Activated CD4-positive, alpha-beta T cell treated with anti-CD3 and anti-CD28 coated beads, Interleukin-2, amount 50 U/mL, for 4 hours (primary cell): ENCODE measurements at places on chromosomes 7 and 10.

- no peak for DNase-seq
Measured at GRCh38 chr7:137694405-137694804, 152.4 kb downstream of the DGKI start.

- DNase-seq = no peak
Measured at GRCh38 chr7:130240240-130240639, 26.4 kb upstream of the CPA2 start.

GRCh38 chr7:70237831-70238575 is 639.7 kb downstream of the AUTS2 start:
- DNase-seq = no peak

DNA sequence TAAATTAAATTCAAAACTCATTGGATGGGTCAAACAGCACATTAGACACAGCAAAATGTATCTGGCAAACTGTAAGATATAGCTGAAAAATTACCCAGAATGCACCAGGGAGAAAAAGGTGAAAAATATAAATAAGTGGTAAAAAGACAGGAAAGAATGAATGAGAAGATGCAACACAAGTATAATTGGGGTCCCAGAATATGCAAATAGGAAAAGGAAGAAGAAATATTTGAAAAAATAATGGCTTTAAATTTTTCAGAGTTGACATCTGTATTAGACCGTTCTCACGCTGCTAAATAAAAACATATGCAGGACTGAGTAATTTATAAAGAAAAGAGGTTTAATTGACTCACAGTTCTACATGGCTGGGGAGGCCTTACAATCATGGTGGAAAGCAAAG is 167.7 kb upstream of the PLXNA4 start:
- no peak for DNase-seq

DNA sequence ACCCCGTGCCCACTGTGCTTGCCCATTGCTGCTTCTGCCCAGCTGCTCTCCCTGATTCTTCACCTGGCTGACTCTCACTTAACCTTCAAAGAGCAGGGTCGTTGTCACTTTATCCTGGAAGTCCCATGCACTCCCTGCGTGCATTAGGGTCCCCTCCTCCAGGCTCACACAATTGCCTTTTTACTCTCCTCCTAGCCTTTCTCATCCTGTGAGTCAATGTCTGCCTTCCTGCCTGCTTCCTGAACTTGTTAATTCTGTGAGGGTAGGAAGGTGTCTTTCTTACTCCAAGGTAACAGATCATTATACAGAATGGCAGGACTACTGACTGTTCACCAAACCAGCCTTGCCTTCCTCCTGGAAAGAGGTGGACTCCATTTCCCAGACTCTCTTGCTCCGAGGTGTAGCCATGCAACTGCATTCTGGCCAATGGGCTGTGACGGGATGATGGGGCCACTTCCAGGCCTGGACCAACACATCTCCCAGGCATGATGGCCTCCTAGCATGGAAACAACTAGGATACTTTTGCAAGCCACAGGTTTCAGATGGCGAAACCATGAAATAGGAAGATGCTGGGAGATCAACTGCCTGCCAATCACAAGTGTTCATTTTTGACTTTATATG is 54.7 kb downstream of the ARHGAP22 start:
- no peak for DNase-seq

DNA sequence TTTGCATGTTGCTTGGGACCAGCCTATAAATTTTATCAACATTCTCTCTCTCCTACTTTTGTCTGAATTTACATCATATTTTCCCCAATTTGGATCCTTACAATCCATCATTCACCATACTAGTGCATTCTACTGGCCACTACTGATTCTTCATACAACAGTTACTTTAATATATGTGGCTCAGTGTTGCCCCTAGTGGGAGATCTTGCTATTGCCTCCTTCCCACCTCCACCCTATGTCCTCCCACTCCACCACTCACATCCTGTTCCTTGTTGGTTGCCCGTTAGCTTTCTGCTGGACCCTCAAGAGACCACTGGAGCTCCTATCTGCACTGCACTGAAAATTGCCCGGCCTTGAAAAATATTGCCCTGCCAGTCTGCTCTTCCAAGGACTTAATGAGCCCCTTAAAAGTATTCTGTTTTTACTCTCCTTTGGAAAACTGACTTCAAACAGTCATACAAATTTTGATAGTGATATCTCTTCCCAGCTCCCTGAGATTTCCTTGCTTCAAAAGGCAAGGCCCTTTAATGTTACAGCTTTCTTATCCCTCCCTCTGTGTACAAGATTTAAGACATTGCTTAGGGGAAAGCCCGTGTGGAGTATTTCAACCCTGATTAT is 243.2 kb upstream of the TMEM229A start:
- DNase-seq = no peak

GRCh38 chr10:4373098-4373497 is 452.9 kb upstream of the AKR1E2 start:
- no peak for DNase-seq

DNA sequence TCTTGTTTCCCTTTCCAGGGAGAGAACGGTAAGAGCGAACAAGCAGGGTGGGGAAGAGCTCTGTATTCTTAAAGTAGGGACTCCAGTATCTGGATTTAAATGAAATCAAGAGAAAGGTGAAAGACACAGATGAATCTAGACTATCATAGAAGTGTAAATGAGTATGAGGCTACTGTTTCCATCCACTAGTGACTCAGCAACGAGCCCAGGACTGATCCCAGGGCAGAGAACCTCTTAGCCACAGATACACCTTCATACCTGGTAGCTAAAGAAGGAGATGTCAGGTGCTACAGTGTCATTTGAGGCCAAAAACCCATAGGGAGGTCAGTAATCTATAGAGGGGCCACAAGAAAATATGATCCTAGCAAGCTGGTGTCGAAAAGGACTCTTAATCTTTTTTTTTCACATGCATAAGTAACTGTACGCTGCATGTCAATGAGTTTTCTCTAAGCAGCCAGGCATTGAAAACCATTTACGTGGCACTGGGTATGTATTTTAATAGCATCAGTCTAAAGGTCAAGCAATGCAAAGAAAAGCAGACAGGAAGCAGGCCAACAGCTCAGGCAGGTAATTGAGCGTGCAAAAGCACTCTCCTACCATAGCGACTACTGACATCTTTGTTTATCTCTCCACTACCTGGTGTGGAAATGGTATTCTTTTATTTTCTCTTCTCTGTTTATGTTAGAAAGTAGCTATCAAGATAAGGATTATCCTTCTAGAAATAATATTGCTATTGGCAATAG is 91.5 kb upstream of the EGR2 start:
- DNase-seq = no peak

- no peak for DNase-seq
Measured at GRCh38 chr10:44516891-44517290, 132.0 kb upstream of the CXCL12 start.

GRCh38 chr10:131650771-131651673 is 249.8 kb upstream of the PPP2R2D start:
- no peak for DNase-seq

DNA sequence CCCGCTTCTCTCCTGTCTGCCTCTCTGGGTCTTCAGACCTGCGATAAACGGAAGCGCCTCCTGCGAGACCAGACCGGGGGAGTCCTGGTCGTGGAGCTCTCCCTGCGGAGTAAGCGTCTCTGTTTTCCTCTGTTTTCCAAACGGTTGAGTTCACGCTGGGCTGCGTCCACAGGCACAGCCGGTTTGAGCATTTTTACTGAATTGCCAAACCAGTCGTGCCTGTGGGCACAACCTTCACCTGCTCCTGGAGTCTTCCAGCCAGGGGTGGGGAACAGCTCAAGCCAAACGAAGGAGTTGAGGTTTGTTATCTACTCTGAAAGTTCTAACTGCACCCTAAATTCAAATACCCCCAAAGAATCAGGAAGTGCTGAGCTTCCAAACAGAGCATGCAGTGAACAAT is 16.3 kb downstream of the TECTB start:
- DNase-seq = no peak

DNA sequence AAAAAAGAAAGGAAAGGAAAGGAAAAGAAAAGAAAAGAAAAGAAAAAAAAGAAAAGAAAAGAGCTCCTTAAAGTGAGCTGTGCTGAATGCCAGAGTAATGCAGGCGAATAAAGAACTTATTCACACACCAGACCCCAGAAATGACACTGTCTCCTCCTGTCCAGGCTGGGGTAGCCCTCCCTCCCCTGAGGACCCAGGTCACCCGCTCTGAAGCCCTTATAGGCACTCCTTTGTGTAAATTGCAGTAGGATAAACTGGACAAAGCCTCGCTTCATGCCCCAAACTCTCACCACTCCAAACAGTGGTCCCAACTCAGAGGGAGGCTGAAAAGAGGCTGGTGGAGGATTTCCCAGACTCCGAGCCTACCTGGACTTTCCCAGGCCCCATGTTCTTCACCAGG is 46.3 kb downstream of the PKD1L1 start:
- DNase-seq = no peak

GRCh38 chr10:22342421-22342820 is 2.9 kb upstream of the SPAG6 start:
- no peak for DNase-seq

DNA sequence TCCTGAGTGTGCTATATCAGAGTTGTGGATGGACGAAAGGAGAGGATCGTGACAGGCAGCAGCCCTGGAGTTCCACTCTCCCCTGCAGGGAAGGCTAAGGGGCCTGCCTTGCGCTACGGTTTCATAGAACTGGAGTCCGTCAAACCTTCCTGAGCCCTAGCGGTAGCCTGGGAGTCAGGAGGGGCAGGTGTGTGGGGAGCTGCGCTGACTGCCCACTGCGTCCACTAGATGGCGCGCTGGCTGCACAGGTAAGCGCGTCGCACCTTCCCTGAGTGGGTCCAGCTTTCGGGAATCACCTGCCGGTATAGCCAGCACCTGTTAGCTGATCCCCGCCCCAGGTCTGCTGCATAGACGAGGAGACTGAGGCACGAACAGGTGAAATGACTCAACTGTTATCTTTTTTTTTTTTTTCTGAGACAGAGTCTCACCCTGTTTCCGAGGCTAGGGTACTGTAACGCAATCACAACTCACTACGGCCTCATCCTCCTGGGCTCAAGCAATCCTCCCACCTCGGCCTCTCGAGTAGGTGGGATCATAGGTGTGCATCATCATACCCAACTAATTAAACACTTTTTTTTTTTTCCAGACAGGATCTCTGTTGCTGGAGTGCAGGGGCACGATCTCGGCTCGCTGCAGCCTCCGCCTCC is 20.2 kb upstream of the BAIAP2L1 start:
- peak; percentile 54 for DNase-seq
